ENCODE measurements at places on chromosomes 3 and 15.

- DNase-seq, result no peak
Observed at GRCh38 chr15:59274126-59274970, 67.7 kb downstream of the LDHAL6B start.

DNA sequence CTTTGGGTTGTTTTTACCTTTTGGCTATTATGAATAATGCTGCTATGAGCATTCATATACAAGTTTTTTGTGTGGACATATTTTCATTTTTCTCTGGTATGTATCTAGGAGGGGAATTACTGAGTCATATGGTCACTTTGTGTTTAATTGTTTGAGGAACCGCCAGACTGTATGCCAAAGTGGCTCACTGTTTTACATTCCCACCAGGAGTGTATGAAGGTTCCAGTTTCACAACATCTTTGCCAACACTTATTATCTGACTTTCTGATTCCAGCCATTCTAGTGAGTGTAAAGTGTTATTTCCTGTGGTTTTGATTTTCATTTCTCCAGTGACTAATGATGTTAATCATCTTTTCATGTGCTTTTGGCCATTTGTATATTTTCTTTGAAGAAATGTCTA is 51.8 kb downstream of the CMTM7 start:
- no peak for DNase-seq

DNA sequence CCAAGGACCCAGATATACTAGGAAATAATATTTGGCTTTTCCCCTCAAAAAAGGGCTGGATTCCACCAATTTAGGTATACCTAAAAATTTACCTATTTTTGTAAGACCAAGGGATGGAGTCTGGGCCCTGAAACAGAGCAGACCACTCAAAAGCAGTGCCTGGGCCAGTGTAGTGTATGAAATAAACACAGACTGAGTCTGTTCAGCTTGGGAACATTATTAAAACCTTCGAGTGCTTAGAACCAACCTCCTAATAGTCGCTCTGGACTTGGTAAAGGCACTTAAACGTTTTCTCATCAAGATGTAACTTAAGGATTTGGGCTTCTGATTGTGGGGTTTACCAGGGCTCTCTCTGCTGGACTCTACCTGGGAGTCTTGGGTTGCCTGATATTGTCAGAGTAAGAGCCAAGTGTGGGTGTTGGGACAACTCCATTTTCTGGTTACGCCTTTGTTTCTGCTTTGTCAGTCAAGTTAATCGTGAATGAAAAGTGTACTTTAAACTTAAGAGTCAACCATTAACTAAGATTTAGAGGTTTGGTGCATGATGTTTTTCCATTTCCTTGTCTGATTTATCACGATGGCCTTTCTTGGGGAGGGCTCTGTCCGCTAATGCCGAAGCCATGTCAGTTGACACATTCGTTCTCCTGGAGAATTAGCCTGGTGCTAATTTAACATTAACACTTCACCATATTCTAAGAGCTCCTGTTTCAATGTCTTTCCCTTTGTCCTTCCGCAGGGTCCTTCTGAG is 221.0 kb upstream of the TPM1 start:
- DNase-seq, result no peak

- no peak for DNase-seq
Observed at GRCh38 chr3:150680562-150680961, 23.2 kb downstream of the ERICH6 start.

- no peak for DNase-seq
Observed at GRCh38 chr3:115323380-115323779, 176.3 kb upstream of the ZBTB20 start.

DNA sequence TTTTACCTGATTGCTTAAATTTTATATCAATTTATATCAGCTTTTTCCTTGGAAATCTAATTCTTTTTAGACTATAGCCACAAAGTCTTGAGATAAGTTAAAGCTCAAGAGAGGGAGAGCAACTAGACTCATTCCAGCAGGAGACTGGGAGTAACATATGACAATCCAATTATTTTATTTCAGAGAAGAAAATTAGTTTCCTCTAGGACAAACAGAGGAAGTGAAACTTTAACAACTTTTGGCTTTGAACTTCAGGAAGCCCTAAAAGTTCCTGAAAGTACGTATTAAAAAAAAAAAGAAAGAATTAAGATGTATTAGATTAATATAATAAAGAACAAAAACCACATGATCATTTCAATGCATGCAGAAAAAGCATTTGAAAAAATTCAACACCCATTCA is 13.9 kb upstream of the UBE2E2 start:
- DNase-seq, result no peak

GRCh38 chr3:46895204-46895660 is 17.7 kb downstream of the PTH1R start:
- peak; percentile 83 for DNase-seq

GRCh38 chr15:50907601-50908208 is 778 bp upstream of the AP4E1 start:
- peak; percentile 65 for DNase-seq

- no peak for DNase-seq
Observed at GRCh38 chr3:53794597-53794996, 51.6 kb downstream of the CHDH start.

- DNase-seq, result no peak
Observed at GRCh38 chr3:65126527-65127410, 439.0 kb upstream of the ADAMTS9 start.

- DNase-seq, result no peak
Observed at GRCh38 chr3:116139641-116140040, 305.6 kb downstream of the LSAMP start.

DNA sequence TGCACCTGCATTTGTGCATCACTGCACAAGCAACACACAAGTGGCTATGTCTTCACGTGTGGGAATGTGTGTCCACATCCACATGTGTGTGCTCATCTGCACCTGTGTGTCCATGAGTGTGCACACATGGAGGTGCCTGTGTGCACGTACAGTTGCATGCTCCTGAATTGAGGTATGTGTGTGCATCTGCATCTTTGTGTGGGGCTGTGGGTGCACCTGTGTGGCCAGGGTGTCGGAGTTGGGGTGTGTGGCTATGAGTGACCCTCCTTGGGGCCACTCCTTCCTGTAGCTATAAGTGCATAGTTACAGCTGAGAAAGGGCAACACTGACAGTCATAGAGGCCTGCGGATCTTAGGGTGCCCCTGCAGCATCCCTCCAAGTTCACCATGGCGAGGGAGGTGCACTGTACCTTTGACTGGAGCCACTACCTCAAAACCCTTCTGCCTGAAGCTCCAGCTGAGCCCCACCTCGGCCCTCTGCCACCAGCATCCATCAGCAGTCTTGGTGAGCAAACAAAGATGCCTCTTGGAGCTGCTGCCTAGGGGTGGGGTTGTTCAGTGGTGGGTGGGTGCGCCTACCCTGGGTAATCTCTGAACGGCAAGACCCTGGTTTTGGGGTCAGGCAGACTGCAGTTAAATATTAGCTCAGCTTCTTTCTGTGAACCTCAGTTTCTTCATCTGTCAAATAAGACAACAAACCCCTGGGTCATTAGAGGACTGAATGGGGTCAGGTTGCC is 5.2 kb upstream of the HHATL start:
- DNase-seq, result no peak

- no peak for DNase-seq
Observed at GRCh38 chr15:36301947-36302346, 277.5 kb upstream of the CDIN1 start.

DNA sequence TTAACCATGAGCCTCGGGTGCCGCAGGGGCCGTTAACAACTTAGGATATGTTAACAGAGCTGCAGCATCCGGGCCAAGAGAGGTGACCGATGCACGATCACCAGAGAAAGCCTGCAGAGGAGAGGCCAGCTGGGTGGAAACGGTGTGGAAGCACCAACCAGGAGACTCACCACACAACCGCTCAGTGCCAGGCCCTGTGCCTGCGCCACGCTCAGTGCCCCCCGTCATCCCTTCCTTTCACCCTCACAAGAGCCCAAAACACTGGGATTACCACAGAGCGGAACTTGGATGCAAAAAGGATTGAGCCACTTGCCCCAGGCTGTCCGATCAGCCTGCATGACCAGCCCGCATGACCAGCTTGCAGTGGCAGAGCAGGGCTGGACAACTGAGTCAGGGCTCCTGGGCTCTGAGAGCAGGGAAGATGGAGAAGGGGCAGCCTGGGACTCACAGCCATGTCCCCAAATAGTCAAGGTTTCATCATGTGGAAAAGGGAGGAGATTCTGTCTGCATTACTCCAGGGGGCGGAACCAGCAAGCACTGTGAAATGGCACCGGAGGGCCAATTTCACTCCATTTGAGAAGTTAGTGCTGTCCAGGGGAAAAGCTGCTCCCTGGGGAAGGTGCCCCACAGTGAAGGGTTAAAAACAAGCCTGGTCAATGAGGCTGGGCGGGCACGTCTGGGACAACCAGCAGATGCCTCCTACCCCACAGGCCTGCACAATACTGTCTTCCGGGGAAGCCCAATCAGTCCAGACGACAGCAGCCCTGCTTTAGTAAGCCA is 156.8 kb downstream of the ATP10A start:
- DNase-seq, result no peak

DNA sequence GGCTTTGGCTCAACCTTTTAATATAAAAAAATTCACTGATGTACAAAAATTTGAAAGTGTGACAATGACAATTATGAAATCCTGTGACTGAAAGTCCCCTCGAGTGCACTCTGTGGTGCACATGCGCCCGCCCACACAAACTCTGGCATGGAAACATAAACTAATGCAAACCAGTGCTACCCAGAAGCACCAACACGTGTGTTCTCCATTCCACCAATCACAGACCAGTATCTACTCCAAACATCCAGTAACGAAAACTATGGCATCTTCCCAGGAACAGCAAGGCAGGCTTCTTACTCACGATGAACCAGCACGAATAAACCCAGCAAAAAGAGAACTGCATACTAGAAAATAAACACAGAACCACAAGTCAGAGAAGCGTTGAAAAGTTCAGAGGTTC is 11.7 kb upstream of the NMB start:
- peak; percentile 76 for DNase-seq

DNA sequence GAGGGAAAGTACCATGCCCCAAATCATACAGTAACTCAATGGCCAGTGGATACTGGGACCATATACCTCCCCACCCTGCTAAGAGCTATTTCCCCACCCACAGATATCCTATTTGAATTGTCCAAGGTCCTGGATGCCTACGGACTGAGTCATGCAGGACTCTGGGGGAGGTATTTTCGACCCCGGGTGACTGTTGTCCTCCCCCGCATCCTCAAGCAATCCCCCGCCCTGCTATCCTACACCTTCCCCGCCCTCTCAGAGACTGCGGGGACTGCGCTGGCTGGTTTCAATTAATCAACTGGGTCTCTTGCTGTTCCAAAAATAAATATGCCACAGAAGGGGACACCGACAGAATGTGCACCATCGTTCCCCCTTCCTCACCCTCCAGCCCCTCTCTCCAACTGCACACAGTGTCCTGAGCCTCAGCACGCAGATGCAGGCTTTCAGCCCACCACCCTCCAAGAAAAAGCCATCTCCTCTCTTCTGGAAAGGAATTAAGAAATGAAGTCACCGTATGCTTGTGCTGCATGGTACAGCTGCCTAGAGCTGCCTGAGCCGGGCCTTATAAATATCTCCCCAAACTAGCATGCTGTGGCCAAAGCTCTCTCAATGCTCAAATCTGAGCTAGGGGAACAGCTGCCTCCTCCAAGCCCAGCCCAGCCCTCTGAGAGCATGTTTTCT is 8.1 kb downstream of the CAV3 start:
- no peak for DNase-seq

DNA sequence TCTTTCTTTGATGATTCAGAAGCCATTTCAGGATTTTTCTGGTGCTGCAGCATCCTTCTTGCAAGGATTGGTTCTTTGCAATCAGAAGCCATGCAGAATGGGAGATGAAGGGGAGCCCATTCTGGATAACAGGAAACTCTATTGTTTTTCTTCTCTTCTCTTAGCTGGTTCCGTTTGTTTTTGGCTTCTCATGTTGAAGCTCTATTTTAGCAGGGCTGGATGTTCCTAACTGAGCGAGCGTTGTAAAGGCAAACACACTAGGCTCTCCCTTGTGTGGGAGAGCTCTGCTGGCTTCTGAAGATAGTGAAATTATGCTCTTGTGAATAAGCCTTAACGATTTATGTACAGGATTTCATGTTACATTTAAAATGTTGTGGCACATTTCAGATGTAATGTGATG is 8.3 kb downstream of the CACNA1D start:
- no peak for DNase-seq

DNA sequence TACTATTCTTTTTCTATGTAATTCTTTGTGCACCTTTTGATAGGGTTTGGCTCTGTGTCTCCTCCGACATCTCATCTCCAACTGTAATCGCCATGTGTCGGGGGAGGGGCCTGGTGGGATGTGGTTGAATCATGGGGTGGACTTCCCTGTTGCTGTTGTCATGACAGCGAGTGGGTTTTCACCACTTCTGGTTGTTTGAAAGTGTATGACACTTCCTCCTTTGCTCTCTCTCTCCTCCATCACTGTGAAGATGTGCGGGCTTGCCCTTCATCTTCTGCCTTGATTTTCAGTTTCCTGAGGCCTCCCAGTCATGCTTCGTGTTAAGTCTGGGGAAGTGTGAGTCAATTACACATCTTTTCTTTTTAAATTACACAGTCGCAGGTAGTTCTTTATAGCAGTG is 225.8 kb upstream of the DPPA4 start:
- peak; percentile 41 for DNase-seq

DNA sequence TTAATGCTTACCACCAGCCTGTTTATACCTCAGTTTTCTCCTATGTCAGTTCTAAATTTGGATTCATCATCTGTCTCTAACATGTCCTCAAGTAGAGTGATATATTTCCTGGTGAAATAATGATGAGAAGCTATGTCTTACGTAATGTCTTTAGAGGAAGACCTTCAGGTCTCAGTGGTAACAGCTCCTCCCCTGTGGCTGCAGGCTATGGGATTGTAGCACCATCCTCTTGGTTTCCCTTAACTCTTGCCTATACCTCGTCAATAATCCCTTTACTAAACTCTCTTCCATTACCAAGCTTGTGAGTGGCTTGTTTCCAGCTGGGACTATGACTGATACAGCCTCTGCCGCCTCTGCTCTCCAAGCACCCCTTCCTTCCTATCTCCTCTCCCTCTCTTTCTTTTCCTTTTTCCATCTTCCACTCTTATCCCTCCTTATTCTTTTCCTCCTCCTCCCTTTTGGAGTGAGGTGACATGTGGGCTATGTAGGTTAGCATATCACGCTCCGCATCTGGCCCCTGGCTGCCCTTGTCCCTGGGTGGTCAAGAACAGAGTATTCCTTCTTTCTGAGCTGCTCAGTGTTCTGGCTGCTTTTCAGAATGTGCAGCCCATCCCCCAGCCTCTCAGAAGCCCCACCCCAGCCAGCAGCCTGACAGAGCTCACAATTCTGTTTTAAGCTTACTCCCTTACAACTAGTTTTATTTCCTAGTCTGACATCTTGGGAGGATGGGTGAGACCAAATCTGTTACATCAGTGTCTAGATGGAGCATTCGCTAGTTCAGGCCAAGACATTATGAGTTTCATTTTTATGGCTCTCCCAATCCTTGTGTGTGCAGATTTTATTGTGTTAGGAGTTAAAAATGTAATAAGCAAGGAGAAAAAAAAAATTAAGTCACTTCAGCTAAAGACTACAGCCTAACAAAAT is 75.0 kb upstream of the RNU6-1 start:
- no peak for DNase-seq
